ENCODE measurements at places on chromosomes 1 and 21.

DNA sequence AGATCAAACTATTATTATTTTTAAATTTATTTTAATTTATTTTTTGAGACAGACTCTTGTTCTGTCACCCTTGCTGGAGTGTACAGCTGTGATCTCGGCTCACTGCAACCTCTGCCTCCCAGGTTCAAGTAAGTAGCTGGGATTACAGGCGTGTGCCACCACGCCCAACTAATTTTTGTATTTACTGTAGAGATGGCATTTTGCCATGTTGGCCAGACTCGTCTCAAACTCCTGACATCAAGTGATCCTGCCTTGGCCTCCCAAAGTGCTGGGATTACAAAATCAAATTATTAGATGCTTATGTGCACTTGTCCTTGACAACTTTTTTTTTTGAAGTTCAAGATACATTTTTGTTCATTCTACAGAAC, 15.4 kb downstream of the LIN9 start:
- DNase-seq, result no peak

DNA sequence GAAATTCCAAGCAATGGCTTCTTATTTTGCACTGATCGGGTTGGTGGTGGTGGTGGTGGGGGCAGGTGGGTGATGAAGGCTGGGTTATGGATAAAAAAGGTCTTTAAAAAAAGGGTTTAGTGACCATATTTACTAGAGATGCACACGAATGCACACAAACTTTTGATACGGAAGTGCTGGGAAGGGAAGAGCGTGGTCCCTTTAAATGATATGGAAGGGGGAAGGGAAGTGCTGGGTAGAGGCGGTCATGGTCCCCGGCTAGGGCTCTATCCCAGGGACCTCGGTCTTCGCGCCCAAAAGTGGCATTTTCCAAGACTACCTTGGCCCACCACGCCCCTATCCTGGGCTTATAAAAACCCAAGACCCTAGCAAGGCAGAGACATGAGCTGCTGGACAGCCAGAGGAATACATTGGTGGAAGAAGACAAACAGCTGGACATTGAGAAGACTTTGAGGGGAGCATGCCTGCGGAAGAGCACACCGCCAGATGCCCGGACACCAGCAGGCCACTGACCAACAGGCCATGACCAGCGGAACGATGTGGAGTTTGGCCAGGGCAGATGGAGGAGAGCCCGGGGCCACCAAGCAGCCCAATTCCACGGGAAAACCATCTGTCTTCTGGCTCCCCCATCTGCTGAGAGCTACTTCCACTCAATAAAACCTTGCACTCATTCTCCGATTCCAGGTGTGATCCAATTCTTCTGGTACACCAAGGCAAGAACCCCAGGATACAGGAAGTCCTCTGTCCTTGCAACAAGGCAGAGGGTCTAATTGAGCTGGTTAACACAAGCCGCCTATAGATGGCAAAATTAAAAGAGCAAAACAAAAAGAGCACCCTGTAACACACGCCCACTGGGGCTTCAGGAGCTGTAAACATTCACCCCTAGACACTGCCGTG, 1720.2 kb downstream of the MRPL39 start:
- DNase-seq, result no peak

DNA sequence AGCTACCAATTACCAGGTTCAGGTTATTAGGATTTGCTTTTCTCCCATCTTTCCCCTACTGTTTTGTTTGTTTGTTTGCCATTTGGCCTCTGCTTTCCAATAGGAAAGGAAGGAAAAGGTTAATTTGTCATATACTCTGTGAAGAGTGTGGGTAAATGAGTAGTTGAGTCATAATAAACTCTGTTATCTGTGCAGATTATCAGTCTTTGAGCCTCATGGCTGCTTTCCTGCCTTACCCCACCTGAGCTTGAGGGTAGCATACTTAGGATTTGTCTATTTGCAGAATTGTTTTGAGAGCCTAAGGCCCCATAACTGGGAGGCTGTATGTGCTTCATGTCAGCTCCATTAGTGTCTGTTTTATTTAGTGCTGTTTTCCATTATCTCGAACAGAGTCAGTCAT, 32.9 kb upstream of the SNX27 start:
- no peak for DNase-seq

GRCh38 chr1:8065369-8065768, 39.3 kb upstream of the ERRFI1 start:
- no peak for DNase-seq

Data from SHP77 (cell line).